NCI-H1105 treated with DMSO at 0.1 percent for 48 hours (cell line): ENCODE measurements at places on chromosomes 13 and 19.

DNA sequence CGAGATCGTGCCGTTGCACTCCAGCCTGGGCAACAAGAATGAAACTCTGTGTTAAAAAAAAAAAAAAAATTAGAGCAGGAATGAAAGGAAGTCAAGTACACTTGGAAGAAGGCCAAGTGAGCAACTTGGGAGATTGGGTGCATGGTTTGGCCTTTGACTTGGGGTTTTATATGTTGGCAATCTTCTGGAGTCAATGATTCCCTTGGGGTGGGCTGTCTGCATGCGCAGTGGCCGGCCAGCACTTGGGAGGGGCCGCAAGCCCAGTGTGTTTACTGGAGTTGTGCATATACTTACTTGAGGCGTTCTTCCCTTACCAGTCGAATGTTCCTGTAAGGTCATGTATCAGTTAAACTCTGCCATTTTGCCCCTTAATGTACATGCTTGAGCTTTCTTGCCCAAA, 103.9 kb downstream of the FAM216B start:
- DNase-seq, result peak; percentile 13

GRCh38 chr13:22114630-22115311, 443.9 kb downstream of the FGF9 start:
- DNase-seq, result no peak

DNA sequence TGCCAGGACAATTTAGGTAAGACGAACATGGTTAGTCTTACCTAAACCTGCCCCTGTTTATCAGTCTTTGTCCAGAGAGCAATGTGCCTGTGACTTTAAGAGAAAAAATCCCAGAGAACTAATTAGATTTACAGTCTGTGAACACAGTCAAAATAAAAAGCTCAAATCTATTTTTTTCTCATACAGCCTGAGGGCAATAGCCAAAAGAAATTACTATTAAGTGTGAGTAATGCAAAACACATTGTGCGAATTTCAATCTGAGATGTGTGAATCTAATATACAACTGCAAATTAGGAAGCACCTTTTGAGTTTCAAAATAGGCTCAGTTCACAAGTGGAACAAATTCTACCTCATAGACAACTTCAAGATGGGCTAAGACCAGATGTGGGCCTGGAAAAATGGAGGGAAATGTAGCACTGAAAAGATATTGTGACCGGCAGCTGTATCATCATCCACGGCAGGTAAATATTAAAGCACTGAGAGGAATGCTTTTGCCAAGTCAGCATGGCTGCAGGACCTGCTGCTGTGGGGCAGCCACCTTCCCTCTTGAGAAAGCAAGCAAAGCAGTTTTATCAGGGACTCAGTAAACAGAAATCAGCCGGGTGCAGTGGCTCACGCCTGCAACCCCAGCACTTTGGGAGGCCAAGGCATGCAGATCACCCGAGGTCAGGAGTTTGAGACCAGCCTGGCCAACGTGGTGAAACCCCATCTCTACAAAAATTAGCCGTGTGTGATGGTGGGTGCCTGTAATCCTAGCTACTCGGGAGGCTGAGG, 114.8 kb downstream of the KATNAL1 start:
- no peak for DNase-seq

DNA sequence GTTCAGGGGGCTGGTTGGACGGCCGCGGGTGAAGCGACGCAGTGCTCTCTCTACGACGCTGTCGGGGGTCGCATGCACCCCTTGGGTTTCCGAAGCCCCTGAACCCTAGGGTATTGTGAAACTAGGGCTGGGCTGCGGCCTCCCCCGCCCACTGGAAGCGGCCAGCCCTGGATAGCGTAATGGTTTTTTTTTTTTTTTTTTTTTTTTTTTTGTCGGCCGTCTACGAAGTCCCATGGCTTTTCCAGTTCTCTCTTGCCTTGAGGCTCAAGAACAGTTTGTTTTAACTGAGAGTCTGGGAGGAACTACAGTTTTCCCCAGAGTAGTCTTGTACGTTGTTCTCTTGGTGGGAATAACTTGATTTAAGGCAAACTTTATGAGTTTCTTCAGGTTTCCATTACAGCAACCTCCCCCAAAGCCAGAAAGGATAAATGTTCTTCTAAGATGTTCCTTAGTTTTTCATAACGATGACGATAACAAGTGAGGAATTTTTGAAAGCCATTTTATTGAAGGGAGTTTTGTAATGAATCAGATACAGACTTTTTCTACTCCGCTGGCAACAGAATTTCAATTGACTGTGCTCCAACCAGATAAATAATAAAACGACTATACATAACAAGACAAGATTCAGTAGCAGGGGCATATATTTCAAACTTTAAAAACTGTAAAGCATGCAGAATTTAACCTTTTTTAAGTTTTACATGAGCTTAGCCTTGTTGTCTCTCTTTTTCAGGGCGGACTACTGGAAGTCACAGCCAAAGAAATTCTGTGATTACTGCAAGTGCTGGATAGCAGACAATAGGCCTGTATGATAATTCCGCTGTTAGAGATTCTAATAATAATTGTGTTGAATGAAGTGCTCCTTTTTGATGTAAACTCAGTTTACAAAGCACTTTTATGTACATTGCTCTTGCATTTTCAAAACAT, 867 bp downstream of the WBP4 start:
- peak; percentile 41 for DNase-seq

DNA sequence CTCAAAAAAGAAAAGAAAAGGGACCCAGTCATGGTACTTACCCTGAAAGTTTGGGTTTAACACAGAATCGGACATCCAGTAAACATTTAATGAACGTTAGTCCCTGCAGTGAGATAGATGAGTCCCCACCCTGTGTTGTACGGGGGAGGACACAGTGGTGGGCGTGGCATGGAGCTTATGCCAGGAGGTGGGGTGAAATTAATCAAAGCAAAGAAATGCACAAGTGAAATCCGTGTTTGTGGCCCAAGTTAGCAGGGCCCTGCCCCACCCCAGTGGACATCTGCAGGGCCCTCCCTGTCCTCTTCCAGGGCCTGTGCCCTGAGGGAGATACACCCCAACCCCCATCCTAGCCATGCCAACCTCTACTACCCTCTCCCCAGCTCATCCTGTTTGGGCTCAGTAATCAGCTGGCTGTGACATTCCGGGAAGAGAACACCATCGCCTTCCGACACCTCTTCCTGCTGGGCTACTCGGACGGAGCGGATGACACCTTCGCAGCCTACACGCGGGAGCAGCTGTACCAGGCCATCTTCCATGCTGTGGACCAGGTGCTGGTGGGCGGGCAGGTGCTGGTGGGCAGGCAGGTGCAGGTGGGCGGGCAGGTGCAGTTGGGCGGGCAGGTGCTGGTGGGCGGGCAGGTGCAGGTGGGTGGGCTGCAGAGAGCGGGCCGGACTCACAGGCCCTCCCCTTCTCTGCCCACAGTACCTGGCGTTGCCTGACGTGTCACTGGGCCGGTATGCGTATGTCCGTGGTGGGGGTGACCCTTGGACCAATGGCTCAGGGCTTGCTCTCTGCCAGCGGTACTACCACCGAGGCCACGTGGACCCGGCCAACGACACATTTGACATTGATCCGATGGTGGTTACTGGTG, 3.9 kb downstream of the MCOLN1 start:
- no peak for DNase-seq

DNA sequence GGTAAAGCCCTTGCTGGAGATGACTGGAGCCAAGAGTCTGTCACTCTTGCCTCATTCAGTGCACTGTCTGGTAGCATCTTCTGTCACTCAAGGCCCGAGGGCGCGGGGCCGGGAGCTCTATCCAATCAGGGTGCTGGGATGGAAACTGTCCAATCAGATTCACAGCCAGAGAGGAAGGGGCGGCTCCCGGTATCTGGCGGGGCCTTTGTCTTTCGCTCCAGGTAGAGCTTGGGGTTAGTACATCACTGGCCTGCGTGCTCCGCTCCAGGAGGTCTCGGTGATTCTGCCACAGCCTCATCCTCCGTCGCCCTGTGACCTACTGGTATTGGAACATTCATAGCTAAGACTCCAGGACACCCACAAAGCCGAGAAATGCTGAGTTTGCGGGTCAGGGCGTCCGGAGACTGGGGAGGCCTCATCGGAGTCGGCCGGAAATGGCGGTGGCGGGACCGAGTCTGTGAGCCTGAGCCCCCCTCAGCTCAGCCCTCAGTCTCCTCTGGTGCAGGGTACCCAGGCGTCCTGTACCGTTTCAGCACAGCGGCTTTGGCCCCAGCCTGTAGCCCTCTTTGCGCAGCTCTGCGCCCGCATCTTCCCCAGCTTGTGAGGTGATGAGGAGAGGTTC, 20.6 kb upstream of the ZNF430 start:
- peak; percentile 86 for DNase-seq

DNA sequence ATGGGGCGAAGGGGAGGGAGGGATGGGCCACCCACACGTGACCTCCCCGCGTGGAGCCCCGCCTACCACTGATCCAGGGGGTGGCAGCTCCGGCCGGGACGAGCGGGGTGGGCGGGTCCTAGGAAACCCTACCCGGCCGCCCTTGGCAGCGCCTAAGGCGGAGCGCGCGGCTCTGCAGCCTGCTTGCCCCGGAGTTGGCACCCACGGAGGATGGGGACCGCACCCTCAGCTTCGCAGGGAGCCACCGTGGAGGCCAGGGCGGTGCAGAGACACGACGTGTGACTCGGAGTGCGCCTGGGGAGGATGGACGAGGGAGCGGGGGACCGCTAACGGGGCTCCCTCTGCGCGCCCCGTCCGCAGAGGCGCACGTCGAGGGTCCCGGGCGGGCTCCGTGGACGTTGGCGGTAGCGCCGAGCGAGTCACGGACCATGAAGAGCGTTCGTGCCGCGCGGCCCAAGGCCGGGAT, at the start of gene RGS9BP:
Gene RGS9BP (plus strand): TSS at position 129 of the 466 bp plus-strand sequence. CDS start 416 bp downstream, outside the sequence.
- DNase-seq, result peak; percentile 52

DNA sequence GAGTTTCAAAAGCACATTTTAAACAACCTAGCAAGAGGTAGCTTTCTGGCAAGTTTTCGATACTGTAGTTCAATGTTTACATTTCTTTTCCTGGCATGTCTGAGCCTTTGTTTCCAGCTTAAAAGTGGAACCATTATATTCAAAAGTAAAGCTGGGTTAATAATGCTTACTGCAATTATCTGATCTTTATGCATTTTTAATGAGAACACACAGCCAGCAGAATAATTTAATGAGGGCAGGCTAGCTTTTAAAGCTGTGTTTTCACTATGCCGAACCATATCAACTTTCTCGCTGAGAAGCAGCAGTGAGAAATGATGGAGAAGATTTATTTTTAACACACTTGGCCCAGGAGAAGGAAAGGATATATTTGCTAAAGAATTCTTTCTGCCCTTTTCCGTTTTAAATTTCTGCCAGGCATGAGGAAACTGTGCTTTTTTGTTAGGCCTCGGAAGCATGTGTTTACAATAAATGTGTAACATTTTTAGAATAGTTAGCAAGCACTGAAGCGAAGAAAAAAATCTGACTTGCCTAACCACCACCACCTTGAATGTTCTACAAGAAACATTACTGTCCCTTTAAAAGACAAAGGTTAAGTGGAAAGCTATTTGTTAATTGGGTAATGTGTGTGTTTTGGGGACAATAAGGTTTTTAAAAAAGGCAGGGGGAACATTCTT, 1.0 kb downstream of the MBNL2 start:
- DNase-seq, result peak; percentile 89

- no peak for DNase-seq
These were observed 197.8 kb downstream of the TEX29 start for GRCh38 chr13:111518161-111518792.

- no peak for DNase-seq
These were observed 53.0 kb downstream of the CHST8 start for GRCh38 chr19:33674626-33675367.
